ENCODE measurements at places on chromosomes 7 and 10. TPM values are rescaled to one million over a fixed set of nuclear protein-coding genes. Genes with fewer than 3 reads are reported as not detected.

Gene HABP2
- 0.79 TPM for total RNA-seq

Gene CCDC136
- total RNA-seq, result 5.8 TPM

Gene EIF5AL1
- total RNA-seq, result 0.19 TPM

Gene ZNF12
- total RNA-seq, result 20.9 TPM

Gene HOXA4
- total RNA-seq, result 3.3 TPM

Gene PLAC9
- 3.9 TPM for total RNA-seq

GRCh38 chr10:25176421-25176968, 1.7 kb downstream of the GPR158 start:
- DNase-seq, result no peak

GRCh38 chr7:94507962-94508361, 1.6 kb upstream of the CASD1 start:
- no peak for DNase-seq

DNA sequence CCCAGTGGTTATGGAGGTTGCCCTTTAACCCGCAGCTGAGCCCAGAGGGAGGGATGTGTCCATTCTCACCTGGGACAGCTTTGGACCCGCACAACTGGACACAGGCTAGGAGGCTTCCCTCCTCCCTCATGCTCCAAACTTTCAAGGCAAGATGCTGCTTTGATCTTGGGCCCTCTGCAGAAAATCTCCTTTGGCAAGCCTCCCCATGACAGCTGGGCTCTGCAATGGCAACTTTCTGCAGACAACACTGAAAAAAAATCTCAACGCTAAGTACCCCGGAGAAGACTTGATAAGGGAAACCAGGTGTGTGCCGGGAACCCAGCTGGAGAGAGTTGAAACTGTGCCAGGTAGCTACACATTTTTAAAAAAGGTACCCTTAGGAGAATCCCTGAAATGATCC, 610.1 kb downstream of the LRMDA start:
- no peak for DNase-seq

DNA sequence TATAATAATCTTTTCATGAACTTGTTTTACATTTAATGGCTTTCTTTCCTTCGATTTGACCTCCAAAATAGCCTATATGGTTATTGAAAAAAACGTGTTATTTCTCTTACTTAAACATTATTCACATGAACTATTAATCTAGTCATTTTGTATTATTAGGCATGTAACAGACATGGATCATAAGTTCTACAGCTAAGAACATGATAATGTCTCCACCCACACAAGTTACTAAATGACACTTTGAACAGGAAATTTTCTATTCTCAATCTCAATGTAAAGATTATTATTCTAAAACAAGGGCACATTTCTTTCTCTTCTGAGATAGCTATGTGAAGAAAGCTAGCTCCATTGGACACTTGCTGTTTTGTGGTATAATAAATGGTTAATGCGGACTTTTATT, 10.0 kb downstream of the LAMB4 start:
- DNase-seq, result no peak

DNA sequence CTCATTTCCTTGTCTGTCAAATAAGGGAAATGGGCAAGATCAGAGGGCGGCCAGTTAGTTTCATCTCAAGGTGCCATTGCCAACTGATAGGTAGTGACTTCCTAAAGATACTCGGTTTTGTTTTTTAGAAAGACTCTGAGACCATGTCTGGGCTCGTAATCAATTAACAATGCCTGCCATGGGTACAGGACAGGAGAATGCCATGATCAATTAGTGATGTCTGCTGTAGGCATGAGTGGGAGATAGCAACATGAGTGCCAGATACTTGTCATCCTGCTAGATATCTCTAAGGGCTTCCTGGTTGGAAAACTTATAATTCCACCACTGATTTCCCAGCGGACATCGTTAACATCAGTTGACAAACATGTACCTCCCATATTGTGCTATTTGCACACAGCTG, 64.8 kb downstream of the SH3PXD2A start:
- DNase-seq, result no peak

- no peak for DNase-seq
Measured at GRCh38 chr7:126658684-126659083, 594.1 kb downstream of the GRM8 start.

DNA sequence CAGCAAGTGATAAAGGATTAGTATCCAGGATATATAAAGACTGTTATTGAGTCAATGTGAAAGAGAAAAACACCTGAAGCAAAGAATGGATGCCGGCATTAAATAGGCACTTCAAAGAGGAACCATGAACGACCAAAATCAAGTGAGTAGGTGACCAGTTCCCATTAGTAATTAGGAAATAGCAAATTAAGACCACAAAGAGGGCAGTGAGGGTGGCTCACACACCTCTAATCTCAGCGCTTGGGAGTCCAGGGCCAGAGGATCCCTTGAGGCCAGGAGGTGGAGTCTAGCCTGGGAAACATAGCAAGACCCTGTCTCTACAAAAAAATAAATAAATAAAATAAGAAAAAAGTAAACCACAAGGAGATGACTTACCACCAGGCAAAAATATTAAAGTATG, 1.5 kb upstream of the ANTXRL start:
- no peak for DNase-seq

DNA sequence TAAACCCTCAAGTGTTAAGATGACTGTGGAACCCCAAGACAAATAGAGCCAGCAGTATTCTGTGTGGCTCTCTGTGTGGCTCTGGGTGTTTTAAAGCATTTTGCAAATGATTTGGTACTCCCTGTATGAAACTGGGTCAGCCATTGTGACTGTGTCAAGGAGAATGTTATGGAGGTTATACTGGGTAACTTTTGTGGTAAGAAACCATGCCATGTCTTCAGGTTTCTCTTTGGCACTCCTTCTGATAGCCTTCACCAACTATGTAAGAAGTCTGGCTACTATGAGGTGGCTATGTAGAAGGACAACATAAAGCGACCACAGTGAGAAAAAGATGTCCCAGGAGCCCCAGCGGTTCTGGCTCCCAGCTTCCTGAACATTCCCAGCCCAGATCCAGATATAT, 226.6 kb upstream of the RHOBTB1 start:
- DNase-seq, result no peak

DNA sequence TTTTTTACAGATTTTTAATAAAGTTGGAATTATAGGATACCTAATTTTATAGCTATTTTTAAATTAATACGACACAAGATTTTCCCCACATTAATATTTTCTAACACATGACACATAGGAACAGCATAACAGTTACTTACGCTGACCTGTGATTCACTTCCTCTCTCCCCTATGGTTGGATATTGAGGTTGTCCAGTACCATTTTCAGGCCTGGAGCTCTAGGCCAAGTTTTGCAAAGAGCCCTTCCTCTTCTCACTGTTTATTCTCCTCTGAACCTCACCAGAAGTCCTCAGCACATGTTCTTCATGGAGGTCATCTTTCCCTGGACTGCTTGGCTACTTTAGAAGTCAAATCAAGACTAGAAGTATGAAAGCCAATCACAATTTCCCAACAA, 28.2 kb downstream of the LYZL1 start:
- no peak for DNase-seq

DNA sequence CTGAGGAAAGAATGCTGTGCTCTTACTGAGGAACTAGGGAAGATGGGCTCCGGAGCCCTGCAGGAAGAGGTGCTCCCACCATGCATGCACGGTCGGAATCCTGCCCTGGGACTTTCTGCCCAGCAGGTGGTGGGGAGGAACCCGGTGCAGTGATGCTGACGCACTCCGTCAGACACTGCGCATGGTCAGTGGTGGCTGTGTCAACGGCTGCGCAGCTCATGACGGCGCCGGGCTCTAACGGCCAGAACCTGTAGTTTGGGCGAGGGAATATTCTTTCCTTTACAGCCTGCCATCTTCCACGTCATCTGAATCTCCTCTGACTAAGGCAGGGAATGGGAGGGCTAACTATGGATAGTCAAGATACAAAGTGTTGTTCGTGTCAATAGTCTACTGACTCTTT, 189.2 kb upstream of the MGMT start:
- no peak for DNase-seq

- DNase-seq, result no peak
Measured at GRCh38 chr7:116512520-116513188, 12.2 kb upstream of the CAV1 start.

GRCh38 chr10:42428534-42428933, 209.8 kb downstream of the ZNF33B start:
- DNase-seq, result no peak

Data from colonic mucosa (tissue), 4 donors.